ENCODE measurements at places on chromosomes 4 and X.

GRCh38 chr4:151930372-151930771 is 169.6 kb upstream of the GATB start:
- DNase-seq, result no peak

DNA sequence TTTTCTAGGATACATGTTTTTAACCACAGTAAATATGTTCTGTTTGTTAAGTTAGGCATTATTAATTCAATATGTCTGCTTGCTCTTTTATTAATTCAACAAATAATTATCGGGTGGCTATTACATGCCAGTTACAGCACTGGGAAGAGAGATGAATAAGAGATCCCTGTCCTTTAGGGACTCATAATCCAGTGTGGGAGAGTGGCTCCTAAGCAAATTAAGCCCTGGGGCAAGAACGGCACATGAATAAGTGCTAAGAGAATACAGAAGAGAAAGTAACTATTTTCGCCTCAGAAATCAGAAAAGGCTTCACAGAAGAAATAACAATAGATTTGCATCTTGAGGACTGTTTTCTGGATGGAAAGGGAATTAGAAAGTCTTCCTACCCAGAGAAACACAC is 236.7 kb downstream of the NR3C2 start:
- no peak for DNase-seq

DNA sequence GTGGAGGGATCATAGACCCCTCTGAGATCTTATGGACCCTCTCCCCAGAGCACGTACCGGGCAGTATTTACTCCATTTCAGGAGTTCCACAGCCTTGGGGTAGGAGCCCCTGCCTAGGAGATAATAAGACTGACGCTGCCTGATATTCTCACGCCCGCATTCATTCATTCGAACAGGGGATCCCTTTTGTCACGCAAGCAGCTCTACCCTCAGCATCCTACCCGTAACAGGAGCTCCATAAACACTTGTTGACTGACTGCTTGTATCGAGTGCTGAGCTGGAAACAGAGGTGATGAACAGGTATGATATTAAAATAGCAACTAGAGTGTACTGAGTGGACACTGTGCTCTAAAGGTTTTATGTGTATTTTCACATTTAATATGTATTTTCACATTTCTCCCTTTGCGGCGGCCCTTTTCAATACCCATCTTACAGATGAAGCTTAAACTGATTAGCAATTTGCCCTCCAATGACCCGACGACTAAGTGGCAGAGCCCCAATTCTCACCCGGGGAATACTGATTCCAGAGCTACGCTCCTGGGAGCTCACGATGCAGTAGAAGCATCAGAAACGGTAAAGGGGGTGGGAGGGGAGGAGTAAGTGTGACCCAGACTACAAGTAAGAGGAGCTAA is 888 bp downstream of the RAB28 start:
- no peak for DNase-seq

- DNase-seq, result no peak
Measured at GRCh38 chrX:121103381-121103780, 56.0 kb downstream of the GLUD2 start.

DNA sequence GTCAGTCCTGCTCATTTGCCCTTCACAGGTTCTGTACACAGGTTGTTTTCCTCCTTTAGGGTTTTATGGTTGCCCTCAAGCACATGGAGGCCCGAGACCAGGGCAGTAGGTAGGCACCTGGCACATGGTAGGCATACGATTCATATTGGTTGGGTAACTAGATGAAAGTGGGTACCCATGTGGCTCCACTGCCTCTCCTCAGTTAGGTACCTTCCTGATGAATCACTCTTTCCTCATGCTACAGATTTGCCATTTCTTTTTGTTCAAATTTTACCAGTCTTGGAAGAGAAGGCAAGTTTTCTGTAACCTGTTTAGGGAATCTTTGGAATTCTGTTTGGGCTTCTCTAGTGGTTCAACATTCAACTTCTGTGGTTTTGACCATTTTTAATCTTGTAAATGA is 121.3 kb downstream of the FHIP1A start:
- DNase-seq, result no peak

All from anterior cingulate cortex (tissue), 58 donors.